ENCODE measurements at places on chromosomes 7 and 10.

- no peak for DNase-seq
Measured at GRCh38 chr10:70827086-70827757, 11.5 kb downstream of the SGPL1 start.

GRCh38 chr7:80552031-80552694 lies 40.3 kb upstream of the GNAT3 start:
- DNase-seq: no peak

GRCh38 chr7:151558575-151558974 lies 38.9 kb upstream of the RHEB start:
- no peak for DNase-seq

GRCh38 chr7:43560742-43561330 lies 22.1 kb upstream of the STK17A start:
- DNase-seq: no peak

DNA sequence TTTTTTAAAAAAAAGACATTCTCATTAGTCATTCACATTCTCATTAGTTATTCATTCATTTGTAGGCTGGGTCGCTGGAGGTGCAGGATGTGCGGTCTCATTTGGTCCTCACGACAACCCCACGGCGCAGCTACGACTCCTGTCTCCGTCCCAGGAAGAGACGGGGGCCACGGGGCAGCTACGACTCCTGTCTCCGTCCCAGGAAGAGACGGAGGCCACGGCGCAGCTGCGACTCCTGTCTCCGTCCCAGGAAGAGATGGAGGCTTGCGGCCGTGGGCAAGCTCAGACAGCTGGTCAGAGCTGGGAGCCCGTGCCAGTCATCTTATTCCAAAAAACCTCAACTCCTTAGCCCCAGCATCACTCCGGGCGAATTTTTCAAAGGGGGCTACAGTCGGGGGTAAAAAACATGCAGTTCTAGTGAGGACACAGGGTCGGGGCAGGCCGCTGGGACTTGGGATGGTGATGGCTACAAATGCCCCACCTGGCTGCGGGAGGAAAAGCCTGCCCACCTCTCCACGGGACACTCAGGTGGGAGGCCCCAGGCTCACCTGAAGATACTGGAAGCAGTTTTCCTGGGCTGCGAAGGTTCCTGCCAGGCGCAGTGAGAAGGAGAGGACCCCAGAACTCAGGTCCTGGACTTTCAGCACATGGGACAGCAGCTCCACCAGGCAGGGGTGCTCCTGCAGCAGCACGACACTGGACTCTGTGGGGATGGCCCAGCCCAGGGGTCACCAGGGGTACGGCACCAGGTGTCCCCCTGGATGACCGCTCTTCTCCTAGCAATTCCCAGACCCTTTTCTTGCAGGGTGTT lies 8.3 kb downstream of the BRAT1 start:
- no peak for DNase-seq

All from esophagus squamous epithelium (tissue), 5 donors.